ENCODE measurements at places on chromosomes 1 and 21. TPM values are rescaled to one million over a fixed set of nuclear protein-coding genes. Genes with fewer than 3 reads are reported as not detected.
A peak's percentile ranks its signal among the peaks of the same experiment; 100 is the strongest.

AQP10 gene
- polyA plus RNA-seq = 0.09 TPM

GJA8 gene
- not detected for polyA plus RNA-seq

GIPC2 gene
- 26.4 TPM for polyA plus RNA-seq

GRCh38 chr1:36764798-36765197, 269.5 kb downstream of the GRIK3 start:
- DNase-seq = peak; percentile 34

DNA sequence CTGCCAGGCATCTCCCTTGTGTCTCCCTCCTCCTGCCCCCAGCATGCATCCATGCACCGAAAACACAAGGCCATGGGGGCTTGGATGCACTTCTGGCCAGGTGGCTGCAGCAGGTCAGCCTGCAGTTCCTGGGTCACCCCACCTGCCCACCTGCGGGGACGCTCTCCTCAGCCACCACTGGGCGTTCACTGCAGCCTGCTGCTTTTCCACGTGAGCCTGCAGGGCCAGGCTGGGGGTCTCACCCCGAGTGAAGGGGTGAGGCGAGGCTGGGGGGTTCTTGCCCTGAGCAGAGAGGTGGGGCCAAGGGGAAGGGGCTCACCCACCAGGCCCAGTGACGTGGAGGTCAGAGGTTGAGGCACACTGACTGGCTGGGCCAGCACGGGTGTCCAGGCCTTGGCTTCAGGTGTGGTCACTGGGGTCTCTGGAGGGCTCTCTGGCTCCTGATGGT, 64.6 kb downstream of the WNT9A start:
- peak; percentile 74 for DNase-seq

- no peak for DNase-seq
These were observed 262.6 kb downstream of the PCP4 start for GRCh38 chr21:40129809-40130208.

GRCh38 chr1:30126848-30127247, 596.5 kb downstream of the MATN1 start:
- no peak for DNase-seq

- no peak for DNase-seq
These were observed 43.6 kb downstream of the EPHB2 start for GRCh38 chr1:22754106-22754768.

GRCh38 chr1:24089027-24089742, 22.8 kb downstream of the MYOM3 start:
- no peak for DNase-seq

DNA sequence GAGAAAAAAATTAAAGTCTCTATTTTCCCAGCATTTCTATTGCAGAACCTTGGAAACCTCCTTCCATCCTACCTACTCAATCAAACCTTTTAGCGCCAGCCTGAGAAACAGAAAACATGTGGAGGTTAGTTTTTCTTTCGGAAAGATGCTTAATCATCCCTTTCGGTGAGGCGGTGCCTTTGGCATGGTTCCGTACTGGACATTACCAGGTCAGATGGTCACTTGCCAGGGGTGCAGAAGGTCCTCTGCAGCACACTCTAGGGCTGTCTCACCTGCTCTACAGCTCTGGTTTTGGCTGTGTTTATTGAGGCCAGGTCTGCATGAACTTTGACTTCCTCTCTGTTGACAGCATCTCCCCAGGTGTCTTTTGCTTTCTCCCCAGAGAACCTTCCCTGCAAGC, 121.5 kb downstream of the PLD5 start:
- DNase-seq = no peak

- DNase-seq = no peak
These were observed 3.2 kb upstream of the NPL start for GRCh38 chr1:182786223-182786994.

- no peak for DNase-seq
These were observed 199.9 kb downstream of the LRRC40 start for GRCh38 chr1:70005386-70006034.
